ENCODE measurements at places on chromosomes 7 and 10.

GRCh38 chr7:45568536-45569289 lies 5.5 kb upstream of the ADCY1 start:
- no peak for DNase-seq

GRCh38 chr10:100138921-100139496 lies 46.8 kb downstream of the ERLIN1 start:
- DNase-seq = no peak

DNA sequence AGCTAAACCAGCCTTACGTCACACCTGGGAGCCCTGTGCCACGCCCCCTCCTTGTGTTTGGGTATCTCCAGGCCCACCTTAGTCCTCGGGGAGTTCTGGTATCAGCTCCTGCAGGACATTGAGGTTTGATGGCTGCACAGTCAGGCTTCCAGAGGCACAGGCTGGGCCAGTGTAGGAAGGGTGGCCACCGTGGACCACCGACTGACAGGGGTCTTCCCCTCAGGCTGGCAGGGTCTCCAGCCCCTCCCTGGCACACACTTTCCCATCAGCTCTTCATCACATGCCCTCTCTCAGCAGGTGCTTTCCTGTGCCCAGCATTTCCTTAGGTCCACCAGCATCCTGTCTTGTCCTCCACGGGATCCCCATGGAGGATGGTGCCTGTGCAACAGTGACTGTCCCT lies 413.1 kb downstream of the TCERG1L start:
- DNase-seq = no peak

- no peak for DNase-seq
These were observed 218.8 kb upstream of the TMEM229A start for GRCh38 chr7:124251636-124252035.

- no peak for DNase-seq
These were observed 104.4 kb upstream of the ANLN start for GRCh38 chr7:36285276-36285675.

- no peak for DNase-seq
These were observed 216.8 kb upstream of the ZNF32 start for GRCh38 chr10:43865265-43866135.

DNA sequence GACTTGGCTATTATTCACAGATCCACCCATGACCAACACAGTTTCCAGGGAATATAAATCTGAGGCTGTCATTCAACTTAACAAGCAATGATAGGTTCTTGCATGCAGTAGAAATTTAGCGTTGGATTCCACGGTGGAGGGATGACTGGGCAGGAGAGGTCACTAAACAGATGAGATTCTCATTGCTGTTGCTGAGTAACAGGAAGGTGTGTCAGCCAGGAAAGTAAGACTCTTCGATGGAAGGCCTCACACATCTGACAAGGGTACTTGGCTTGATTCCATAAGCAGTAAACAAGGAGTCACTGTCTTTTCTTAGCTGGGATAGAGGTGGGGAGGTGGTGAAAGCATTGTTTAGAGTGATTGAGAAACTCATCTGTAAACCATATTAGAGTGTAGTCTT lies 1152.0 kb downstream of the SORCS3 start:
- DNase-seq = no peak

- no peak for DNase-seq
These were observed 16.9 kb upstream of the ATP6V0A4 start for GRCh38 chr7:138814816-138815332.

DNA sequence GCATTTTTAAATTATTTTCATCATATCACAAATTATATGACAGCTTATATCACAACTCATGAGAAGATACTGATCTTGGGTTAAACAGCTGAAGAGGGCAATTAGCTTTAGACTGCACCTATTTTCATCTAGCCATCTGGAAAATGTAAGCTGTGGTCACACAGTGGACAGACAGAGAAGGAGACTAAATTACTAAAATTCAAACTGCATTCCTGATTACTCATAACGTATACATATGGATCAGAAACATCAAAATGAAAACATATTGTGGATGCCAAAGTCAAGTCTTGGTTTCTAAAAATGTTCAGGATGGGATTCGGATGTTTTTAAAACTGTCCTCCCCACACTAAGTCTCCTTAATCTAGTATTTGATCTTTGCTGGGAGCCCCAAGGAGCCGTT lies 6.6 kb downstream of the BBIP1 start:
- DNase-seq = no peak

- no peak for DNase-seq
These were observed 155.7 kb upstream of the C7orf33 start for GRCh38 chr7:148434887-148435286.

DNA sequence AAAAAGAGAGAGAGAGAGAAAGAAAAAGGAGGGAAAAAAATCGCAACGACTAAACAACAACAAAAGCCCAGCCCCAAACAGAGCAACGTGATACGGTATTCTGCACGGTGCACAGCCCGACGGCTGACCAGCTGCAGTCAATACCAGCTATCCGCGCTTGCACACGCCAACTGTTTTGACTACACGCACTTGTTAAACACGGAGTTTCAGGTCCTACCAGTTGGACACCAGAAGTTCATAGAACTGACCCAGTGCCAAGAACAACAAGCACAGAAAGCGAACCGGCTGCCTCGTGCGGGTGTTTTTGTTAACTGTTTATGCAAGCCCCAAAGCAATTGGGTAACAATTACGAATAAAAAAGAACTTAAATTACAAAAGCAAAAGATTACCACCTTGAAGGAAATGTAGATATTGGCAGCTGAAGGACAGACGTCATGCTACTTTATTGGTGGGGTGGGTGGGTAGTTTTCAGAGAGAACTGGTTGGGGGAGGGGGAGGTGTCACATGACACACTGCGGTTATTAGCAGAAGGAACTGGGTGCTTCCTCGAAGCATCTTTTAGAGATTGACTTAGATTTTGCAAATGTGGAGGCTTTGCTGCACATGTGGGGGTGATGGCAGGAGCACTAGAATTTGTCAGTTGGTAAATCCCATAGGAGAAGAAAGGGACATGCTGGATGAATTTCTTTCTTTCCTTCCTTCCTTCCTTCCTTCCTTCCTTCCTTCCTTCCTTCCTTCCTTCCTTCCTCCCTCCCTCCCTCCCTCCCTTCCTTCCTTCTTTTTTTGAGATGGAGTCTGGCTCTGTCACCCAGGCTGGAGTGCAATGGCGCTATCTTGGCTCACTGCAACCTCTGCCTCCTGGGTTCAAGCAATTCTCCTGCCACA lies 110.6 kb upstream of the EFCAB10 start:
- peak; percentile 83 for DNase-seq

DNA sequence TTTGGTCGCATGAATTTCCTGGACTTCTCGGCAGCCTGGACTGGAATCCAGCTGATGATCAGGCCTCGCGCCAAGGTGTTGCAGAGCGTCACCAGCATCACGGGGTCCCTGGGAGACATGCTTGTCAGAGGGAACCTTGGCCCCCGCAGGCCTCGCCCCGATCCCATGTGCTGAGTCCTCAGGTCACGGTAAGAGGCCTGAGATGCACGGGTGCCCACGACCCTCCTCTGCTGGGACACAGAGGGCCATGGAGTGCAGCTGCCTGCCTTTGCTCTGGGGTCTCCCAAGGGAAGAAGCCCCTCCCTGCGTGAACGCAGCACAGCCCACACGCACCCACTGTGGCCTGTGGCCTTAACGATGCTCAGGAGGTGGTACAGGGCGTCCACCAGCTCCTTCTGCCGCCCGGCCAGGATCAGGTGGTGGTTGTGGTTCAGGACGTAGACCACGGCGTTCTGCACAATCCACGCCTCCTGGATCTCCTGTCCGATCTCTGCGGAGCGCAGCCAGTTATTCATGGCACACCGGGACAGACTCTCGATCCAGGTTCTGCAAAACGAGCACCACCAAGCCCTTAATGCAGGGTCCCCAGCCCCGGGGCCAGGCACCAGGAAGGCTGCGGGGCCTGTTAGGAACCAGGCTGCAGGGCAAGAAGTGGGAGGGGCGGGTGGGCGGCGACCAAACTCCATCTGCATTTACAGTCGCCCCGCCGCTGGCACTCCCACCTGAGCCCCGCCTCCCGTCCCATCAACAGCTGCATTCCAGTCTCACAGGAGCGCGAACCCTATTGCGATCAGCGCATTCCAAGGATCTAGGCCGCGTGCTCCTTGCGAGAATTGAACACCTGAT lies 29.4 kb downstream of the CFAP46 start:
- DNase-seq = no peak

GRCh38 chr7:108611268-108611667 lies 41.6 kb downstream of the DNAJB9 start:
- DNase-seq = no peak

- DNase-seq = peak; percentile 20
These were observed 1.1 kb upstream of the ITGB8 start for GRCh38 chr7:20329389-20330238.

DNA sequence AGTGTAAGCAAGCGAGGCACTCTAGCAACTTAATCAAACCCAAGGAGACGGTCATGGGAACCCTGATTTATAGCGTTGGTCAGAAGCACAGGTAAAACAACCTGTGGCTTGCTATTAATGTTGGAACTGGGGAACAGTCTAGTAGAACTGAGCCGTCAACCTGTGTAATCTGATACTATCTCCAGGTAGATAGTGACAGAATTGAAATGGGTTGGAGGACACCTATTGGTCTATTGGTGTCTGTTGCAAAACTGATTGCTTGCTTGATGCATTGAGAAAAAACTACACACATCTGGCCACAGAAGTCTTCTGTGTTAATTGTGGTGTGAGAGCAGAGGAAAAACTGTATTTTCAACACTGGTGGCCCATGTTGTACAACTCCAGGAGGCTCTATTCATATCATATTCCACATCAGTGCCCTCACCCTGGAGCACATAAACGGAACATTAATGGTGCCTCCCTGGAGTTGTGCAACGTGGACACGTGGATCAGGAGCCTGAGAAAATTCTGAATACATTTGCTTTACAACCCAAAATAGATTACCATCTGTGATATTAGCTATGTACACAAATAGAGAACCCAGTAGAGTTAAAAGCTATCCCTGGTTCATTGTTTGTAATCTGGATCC lies 112.2 kb downstream of the MYO3A start:
- no peak for DNase-seq

GRCh38 chr7:121447911-121448300 lies 51.8 kb upstream of the FAM3C start:
- DNase-seq = no peak

DNA sequence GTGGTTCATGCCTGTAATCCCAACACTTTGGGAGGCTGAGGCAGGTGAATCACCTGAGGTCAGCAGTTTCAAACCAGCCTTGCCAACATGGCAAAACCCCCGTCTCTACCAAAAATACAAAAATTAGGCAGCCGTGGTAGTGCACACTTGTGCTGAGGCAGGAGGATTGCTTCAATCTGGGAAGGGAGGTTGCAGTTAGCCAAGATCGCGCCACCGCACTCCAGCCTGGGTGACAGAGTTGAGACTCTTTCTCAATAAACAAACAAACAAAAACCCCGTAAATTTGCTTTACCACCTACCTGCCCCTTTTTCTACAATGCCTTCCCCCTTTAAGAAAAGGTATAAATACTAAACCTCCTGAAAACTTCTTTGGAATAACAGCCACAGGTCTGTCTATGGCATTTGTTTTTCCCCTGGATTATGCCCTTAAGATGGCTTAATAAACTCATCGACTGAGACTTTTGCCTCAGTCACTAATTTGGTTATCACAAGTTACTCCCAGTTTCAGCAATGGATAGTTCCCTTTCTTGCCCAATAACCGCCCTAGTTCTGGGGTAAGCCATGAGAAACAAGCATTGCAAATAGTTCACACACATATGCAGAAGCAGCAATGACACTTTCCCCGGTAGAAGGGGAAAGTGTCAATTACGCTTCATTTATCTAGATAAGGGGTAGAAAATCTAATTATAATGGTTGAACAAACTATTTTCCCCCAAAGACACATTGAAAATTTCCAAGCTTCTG lies 52.8 kb upstream of the SVIL start:
- DNase-seq = no peak

DNA sequence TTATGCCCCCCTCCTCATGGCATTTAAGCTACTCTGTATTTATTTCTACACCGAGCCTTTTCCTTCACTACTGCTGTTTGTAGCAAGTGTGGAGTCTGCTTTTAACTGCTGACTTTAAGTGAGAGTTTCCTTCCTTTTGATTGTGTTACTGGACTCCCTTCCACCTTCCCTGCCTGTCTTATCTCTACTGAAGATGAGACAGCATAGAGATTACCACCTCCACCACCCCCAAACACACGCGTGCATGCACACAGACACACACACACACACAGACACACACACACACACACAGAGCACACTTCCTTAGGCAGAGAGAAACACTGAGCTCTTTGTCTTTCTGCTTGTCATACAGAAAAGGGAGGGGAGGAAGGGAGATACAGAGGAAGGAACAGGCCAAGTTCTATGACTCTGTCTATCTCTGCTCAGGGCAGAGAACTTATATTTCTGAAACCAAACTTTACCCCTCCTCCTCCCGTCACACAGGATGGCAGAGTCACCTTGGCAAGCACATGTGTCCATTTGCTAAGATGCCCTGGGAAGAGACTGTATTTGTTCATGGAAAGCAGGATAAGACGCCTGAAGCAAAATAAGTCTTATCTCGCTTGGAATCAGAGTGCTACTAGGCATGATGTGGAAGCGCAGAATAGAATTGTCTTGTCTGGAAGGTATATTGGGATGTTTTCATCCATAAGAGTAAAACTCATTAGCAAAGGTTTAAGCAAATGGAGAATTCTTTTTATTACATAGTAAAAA lies 81.8 kb upstream of the CAV2 start:
- DNase-seq = no peak

- no peak for DNase-seq
These were observed 132.9 kb downstream of the ADRA2A start for GRCh38 chr10:111209692-111210091.

DNA sequence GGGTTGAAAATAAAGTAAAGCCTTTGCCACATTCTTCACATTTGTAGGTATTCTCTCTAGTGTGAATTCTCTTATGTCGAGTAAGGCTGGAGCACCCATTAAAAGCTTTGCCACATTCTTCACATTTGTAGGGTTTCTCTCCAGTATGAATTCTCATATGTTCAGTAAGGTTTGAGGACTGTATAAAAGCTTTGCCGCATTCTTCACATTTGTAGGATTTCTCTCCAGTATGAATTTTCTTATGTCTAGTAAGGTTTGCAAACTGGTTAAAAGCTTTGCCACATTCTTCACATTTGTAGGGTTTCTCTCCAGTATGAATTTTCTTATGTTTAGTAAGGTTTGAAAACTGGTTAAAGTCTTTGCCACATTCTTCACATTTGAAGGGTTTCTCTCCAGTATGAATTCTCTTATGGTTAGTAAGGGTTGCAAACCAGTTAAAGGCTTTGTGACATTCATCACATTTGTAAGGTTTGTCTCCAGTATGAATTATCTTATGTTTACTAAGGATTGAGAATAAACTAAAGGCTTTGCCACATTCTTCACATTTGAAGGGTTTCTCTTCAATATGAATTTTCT lies 41.4 kb downstream of the ZNF680 start:
- no peak for DNase-seq

- no peak for DNase-seq
These were observed 26.5 kb upstream of the GSAP start for GRCh38 chr7:77442636-77443035.

All from activated naive CD4-positive, alpha-beta T cell treated with anti-CD3 and anti-CD28 coated beads, Interleukin-2, amount 10 ng/mL, durations not matched to agents 7 days and 5 days (primary cell).